ENCODE measurements at places on chromosomes 2 and 18.

- DNase-seq, result no peak
Measured at GRCh38 chr2:238865015-238865719, 17.3 kb downstream of the TWIST2 start.

- peak; percentile 51 for DNase-seq
Measured at GRCh38 chr2:27735263-27735904, 36.1 kb upstream of the MRPL33 start.

GRCh38 chr2:165957030-165957675, 3.6 kb upstream of the TTC21B start:
- DNase-seq, result no peak

DNA sequence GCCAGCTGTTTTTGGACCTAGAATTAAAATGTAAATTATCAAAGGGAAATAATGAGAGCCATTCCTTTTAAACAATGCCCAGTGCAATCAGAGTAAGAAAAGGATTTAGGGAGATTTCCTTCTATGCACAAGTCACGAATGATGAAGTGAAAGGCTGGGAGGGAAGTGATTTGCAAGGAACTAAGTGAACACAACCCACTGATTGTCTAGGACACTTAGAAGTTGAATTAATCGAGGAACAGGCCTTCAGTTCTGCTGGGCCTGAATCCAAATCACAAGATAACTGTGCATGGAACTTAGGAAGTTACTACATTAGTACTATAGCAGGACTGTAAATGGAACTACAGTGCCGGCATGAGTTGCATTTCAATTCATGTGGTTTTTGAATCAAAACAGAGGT, 17.7 kb downstream of the MAP2 start:
- DNase-seq, result no peak

DNA sequence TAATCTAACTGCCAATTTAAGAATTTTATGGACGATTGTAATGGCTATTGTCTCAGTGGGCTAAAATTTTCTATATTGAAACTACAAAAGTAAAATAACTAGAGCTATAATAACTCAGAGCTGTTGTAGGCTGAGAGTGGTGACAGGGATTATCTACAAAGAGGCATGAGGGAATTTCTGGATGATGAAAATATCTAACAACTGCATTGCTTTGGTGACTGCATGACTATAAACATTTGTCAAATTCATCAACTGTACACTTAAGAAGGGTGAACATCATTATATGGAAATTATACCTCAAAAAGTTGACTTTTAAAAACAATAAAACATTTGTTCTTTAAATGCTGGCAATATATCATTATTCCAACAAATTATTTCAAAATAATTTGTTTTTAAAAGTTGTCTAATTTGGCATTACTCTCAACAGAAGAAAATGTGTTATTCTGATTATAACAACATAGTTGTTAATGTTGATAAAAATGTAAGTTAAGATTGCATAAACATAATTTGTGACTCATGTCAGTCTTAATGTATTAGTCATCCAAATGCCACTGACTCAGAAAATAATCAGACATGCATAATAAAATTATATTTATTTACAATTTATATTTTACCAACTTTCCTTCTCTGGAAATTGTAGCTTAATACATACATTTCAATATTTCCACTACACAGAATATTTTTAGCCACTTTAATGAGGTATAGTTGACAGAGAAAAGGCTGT, 865.1 kb upstream of the VRK2 start:
- DNase-seq, result no peak

- peak; percentile 95 for DNase-seq
Measured at GRCh38 chr2:20514596-20515269, 67.9 kb downstream of the RHOB start.

DNA sequence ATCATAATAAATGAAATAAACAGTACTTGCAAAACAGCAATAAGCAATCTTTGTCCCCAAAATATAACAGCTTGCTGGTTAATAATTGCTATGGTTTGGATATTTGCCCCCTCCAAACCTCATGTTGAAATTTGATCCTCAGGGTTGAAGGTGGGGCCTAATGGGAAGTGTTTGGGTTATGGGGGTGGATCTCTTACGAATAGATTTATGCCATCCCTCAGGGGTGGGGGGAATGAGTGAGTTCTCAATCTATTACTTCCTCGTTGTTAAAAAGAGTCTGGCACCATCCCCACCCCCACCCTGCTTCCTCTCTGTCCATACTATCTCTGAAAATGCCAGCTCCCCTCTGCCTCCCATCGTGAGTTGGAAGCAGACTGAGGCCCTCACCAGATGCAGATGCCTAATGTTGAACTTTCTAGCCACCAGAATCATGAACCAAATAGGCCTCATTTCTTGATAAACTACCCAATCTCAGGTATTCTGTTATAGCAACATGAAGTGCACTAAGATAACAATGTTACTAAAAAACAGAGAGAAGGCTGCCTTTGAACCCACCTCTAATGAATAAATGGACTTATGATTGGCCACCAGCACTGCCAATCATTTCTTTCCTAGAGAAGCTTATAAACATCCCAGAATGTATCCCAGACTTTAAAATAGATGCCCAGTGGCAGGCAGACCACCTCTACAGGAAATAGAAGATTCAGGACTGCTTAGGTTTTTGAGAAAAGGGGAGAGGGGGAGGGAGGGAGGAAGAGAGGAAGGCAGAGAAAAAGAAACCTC, 90.1 kb downstream of the ALPK2 start:
- no peak for DNase-seq
